Stimulated activated CD4-positive, alpha-beta T cell treated with anti-CD3 and anti-CD28 coated beads, Interleukin-15, amount 100 ng/mL, for 1 hour (primary cell): ENCODE measurements at places on chromosomes 12 and 14.

DNA sequence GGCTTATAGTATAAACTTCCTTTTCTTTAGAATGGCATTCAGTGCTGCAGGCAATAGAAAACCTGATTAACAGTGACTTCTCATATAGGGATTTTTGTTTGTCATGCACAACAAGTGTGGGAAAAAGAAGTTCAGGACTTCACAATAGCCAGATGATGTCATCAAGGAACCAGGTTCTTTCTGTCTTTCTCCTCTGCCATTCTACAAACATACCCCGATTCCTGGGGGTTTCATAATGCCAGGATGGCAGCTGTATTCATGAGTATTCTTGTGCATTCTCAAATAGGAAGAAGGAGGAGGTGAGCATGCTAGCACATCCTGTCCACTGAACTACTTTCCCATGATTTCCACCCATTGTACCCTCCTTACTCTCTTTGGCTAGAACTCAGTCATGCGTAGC, 182.7 kb upstream of the EEA1 start:
- no peak for DNase-seq

- no peak for DNase-seq
Measured at GRCh38 chr12:106386813-106387535, 29.4 kb downstream of the POLR3B start.

DNA sequence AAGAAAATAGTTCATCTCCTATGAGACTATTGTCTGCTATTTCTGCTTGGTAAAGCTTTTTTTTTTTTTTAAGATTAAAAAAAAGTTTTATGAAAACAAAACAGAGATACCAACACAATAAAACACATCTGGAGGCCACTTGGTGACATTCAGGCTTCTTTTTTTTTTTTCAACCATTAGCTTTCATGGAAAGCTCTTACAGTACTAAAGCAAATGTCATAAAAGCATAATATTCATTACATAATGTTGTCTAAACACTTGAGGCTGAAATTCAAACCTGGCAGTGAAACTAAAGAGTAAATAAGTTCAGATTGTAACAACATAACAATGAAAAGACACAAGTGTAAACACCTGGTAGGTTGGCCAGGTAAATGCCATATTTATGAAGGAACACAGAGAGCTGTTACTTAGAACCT, 14.7 kb downstream of the PRICKLE1 start:
- no peak for DNase-seq

GRCh38 chr12:45205165-45205825, 10.6 kb upstream of the ANO6 start:
- no peak for DNase-seq

DNA sequence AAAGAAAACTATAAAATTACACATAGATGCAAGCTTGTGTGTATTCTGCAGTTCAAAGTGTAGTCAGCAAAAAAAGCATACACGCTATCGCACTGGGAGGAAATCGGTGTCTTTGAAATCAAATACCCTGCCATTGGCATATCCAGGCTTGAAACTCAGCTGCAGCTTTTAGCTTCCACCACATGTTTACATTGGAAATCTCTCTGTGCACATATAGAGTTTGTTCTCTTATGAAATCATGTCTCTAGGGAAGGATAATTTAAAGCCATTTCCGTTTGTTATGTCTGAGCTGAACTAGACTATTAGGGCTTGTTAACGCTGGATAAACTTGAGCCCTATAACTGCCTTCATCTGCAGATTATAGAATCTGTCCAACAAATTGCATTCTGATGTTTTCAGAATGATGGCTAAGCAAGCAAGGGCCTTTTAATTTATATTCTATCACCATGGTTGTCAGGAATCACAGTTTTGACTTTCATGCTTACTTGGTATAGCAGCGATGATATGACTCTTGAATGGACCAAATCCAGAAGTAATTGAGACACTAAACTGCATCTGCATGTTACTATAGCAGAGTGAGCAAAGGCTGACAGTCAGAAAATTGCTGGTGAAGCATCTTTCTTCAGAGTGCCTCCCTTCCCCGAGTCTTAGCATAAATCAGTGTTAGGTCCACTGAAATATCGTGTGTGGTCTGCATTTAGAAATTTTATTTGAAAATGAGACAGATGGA, 442.8 kb downstream of the ZFP36L1 start:
- no peak for DNase-seq

DNA sequence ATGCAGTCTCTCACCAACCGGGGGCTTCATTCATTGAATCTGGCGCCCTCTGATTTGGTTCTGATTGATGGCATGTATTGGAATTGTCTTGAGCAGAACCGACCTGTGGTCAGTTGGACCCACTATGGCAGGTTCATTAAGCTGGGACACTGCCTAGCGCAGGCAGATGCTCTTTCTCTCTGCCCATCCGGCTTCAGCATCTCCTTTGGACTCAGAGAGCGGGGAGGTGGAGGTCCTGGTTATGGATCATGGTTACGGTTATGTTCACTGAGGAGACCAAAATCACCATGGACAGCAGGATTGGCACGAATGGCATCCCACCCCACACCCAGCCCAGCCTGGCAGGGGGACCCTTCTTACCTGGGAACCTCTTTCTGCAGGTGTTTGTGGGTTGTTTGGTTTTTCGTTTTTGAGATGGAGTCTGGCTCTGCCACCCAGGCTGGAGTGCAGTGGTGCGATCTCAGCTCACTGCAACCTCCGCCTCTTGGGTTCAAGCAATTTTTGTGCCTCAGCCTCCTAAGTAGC, 16.4 kb upstream of the BCL7A start:
- no peak for DNase-seq

GRCh38 chr12:88924162-88924561, 343.9 kb upstream of the KITLG start:
- no peak for DNase-seq

DNA sequence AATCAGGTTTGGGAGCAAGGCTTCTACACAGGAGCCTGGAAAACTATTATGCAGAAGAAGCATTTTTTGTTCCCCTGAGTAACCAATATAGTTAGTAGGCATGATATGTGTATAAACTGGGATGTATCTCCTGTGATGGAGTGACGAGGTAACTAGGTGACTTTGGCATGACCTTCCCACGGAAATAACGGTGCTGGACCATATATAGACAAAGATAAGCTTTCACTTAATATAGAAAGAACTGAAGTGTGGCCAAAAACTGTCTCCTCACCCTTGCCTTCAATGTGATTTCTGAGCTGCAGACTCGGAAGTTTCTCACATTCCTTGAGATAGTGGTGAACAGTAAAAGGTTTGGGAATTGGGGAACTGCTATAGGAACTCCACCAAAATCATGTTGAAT, 185.3 kb downstream of the CACNA1C start:
- DNase-seq, result no peak

DNA sequence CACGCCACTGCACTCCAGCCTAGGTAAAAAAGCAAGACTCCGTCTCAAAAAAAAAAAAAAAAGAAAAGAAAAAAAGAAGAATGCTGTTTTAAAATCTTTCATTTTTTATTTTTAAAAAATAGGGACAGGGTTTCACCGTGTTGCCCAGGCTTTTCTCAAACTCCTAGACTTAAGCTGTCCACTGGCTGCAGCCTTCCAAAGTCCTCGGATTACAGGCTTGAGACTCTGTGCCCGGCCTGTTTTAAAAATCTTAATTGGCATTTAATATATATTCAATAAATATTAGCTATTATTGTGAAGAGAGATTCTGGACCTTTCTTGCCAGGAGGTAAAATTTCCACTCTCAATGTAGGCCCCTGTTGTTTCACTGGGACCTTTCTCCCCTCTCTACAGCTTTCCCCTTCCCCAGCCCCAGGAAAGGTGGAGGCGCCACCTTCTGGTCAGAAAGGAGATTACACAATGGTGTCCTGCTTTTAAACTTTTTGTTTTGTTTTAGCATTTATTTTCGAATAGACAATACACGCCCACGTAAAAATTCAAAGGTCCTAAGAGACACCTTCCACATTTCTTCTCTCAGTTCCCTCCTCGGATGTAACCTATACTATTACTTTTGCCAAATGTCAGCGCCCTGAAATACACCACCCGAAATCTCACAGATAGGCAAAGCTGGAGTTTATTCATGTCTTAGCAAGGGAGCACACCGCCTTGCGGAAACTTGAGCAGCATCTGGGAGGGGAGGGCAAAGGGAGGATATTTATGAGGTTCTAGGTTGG, 23.8 kb upstream of the PHC1 start:
- peak; percentile 9 for DNase-seq

- DNase-seq, result no peak
Measured at GRCh38 chr14:63938198-63939005, 85.6 kb downstream of the SYNE2 start.

DNA sequence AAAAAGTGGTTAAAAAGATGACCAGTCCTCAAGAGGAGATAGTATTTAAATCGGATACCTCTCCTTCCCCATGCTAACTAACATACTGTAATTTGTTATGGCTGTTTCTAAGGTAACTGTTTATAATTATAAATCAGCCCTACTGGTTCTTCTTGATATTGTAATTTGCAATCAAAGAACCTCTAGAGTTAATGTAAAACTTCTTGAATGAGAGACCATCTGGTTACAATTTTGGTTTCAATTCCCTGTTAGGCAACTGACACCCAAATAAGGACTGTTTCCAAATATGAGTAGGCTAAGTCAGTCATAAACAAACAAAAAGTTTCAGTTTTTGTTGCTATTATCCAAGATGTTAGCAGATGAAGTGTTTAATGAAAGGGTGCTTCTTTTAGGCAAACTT, 120.2 kb upstream of the DNM1L start:
- DNase-seq, result no peak

- no peak for DNase-seq
Measured at GRCh38 chr14:68292441-68293215, 473.0 kb downstream of the RAD51B start.

- no peak for DNase-seq
Measured at GRCh38 chr12:24414480-24414879, 465.0 kb upstream of the SOX5 start.

DNA sequence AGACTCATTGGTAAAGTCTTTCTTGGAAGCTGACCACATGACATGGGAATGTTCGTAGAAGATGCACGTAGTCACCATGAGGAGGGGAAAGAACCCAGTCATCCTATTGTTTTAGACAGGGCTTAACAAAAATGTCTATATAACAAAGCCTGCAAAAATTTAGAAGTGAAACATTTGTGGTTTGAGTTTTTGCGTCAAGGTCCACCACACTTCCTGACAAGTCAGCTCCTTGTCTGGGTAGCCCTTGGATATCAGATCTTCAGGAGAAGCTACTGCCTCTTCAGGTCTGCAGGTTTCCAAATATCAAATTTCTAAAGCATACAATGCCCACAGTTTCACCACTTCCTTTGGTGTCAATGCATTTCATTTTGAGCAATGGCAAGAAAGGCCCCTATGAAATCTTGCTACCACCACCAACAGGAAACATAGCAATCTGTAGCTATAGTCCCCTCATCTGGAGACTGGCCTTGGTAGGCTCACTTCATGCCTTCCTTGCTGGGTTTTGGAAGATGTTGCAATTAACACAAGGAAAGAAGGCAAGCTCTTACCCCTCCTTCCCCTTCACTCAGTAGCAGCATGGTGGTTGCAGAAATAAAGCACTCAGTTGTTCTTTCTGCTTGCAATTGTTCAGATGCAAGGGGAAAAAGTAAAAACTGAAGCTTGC, 235.2 kb downstream of the PCNX1 start:
- DNase-seq, result no peak

GRCh38 chr12:130195776-130196175, 33.5 kb downstream of the FZD10 start:
- DNase-seq, result no peak

DNA sequence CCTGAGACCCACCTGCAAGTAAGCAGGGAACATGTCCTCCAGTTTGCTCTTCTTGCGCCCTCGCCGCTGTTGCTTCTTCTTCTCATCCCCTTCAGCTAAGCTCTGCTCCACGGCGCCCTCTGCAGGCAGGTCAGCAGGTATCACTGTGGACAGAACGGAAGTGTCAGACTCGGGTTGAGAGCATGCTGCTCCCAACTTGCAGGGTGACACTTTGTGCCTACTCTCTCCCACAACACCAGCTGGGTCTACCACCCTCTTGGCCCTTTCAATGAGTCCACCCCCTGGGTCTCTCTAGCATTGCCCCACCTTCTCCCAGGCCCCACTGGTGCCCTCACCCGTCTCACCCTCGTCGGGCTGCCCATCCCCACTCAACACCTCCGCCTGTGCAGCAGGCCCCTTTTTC, 16.7 kb downstream of the KMT2D start:
- DNase-seq, result peak; percentile 67

DNA sequence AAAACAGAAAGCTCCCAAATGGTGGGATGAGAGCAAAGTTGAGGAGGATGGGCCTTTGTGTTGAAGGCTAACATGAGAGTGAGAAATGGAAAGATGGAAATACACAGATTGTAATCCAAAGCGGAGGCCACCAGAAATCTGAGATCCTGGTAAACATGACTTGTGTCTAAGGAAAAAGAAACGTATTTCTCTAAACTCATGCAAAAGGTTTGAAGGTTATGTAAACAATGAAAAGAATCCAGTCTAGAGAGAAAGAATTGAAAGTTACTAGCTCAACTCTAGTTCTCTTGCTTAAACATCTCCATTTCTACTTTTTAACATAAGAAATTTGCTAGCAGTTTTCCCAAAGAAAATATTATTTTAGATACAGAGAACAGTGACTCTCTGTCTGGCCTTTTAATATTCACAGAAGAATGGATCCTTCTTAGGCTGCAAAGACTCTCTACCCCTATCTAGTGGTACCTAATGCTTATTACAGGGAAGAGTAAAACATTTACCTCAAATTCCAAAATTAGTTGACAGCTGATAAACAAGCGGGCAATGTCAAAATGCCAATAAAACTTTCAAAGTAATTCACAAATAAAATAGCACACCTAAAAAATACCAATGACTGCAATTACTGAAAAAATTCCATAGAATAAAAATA, 75.8 kb upstream of the SOX5 start:
- no peak for DNase-seq

DNA sequence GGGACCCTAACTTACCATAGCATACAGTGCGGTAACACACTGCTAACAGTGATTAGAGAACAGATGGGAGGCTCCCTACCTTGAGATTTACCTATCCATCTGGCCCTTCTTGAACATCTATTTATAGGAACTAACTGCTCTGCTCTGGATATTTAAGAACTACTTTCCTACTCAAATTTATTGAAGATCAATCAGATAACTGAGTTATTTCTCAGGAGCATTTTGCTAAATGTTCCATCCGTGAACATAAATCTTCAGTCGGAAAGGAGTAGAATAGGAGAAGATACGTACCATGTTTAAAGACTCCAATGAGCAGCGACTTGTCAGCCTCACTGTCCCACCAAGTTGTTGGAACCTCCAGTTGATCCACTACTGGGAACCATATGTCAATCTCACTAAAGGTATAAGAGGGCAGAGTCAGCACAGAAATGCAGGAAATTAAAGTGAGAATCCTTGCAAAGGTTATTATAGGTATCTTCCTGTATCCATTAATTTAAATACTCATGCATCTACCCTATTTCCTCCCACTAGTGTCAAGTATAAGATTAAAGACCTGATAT, 15.6 kb upstream of the SUPT16H start:
- no peak for DNase-seq
